ENCODE measurements at places on chromosomes 11 and 22.
A peak's percentile ranks its signal among the peaks of the same experiment; 100 is the strongest.

DNA sequence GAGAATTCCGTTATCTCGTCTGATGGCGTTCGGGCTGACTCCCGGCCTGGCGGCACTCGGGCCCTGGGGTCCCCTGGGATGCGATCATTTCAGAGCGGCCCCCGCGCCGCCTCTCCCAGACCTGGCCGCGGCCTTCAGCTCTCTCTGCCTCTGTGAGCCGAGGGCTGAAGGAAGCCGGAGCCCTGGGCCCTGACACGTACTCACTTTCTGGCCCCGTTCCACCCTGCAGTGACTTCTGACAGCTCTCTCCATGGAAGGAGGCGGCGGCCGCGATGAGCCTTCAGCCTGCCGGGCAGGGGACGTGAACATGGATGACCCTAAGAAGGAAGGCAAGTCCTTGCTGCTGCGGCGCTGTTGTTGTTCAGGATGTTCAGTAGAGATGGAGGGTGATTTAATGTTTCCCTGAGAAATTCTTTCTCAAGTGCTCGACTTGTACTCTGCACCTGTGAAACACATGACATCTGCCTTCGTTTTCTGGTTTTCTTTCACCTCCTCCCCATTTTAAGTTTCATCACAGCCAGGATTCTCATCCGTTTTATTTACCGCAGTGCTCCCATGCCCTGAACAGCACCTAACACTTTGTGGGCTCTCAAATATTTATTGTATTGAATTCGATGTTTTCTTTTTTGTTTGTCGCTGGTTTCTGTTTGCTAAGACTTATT lies 612 bp downstream of the GTSE1 start:
- no peak for DNase-seq

DNA sequence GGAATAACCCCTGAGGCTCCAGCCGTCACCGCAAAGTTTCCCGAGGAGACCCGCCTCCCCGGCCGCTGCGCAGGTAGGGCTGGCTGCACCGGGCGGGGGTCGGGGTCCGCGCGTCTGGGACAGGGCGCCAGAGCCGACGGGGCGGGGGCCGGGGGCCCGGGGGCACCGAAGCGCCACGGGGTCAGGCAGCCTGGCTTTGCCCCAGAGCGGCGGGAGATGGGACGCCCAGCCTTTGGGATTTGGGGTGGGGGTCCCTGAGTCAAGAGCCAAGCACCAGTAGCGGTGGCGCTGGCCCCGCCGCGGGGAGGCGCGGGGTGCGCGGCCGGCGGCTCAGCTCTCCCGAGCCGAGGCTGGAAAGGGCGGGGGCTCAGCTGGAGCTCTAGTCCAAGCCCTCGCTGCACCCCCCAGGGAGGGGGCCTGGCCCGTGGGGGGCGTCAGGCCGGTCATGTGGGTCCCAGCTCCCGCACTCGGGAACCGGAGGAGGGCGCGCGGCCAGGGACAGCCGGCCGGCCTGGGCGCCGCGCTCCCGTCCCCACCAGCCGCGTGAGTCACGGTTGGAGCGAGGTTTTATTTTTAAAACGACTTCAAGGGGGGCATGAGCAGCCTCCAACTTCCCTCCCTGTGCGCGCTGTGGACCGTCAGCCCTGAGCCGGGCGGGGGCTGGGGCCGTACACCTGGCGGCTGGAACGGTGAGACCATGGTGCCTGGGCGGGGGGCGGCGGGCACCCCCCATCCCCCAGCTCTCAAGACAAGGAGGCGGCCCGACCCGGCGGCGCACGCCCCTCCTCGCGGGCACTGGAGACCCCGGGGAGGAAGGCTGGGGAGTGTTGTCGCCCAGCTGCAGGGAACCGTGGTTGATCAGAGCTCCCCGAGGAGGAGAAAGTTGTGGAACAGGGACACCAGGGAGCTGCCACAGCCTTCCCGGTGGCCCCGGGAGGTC lies 626 bp downstream of the FLRT1 start:
- DNase-seq: no peak

DNA sequence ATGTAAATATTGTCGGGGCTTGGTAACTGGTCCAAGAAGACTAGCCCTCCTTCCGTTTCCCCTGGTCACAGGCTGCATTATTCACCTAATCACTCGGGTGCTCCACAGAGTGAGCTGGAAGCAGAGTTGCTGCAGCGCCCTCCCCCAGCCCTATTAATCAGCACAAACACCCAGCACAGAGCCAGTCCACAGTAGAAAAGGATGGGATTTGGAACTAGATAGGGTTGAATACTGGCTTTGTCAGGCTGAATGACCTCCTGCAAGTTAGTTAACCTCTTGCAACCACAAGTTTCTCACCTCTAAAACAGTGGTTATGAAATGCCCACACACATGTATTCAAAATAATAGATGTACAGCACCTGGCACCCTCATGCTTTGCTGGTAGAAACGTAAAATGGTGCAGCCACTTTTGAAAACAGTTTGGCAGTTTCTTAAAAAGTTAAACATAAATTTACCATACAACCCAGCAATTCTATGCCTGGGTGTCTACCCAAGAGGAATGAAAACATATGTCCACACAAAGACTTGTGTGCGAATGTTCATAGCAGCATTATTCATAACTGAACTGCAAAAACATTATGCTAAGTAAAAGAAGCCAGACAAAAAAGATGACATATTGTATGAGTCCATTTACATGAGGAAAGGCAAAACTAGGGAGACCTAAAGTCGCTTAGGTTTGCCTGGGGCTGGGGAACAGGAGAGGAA lies 31.7 kb upstream of the APLP2 start:
- DNase-seq: no peak

DNA sequence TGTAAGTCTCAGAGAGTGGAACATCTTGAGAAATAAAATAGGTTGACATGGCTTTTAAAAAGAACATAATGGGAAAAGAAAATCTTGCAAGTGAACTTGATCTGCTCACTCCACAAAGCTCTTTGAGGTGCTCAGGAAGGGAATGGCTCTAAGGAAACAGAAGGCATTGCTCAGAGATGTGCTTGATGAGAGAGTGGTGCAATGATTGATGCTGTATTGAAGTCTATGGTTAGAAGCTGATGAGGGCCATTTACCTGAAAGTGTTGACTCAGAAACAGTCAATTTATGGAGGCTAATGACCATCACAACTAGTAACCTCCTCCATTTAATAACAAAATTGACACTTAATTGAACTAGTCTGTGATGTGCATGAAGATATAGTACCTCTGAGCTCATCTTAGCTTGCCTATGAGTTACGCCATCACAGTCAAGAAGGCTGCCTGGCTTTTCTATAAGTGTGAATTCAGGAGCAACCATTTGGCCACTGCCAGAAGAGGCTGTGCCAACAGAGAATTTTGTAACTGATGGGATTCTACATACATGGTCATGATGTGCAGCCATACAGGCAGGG lies 639.1 kb downstream of the JRKL start:
- DNase-seq: no peak

DNA sequence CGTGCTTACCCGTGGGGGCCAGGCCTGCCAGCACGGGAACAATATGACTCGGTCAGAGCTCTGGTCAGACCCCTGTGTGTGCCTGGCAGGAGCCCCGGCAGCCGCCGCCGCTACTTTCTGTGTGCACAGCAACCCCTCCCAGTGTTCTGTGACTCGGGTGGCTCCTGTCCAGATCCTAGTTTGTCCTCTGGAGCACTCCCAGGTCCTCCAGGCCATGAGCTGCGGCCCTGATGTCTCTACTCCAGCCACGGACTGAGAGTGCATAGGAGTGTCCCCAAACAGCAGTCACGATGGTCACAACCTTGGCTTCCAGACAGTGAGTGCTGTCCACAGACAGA lies 3.2 kb downstream of the NDUFS8 start:
- DNase-seq: no peak

GRCh38 chr11:128135451-128135850 lies 451.9 kb downstream of the ETS1 start:
- no peak for DNase-seq

DNA sequence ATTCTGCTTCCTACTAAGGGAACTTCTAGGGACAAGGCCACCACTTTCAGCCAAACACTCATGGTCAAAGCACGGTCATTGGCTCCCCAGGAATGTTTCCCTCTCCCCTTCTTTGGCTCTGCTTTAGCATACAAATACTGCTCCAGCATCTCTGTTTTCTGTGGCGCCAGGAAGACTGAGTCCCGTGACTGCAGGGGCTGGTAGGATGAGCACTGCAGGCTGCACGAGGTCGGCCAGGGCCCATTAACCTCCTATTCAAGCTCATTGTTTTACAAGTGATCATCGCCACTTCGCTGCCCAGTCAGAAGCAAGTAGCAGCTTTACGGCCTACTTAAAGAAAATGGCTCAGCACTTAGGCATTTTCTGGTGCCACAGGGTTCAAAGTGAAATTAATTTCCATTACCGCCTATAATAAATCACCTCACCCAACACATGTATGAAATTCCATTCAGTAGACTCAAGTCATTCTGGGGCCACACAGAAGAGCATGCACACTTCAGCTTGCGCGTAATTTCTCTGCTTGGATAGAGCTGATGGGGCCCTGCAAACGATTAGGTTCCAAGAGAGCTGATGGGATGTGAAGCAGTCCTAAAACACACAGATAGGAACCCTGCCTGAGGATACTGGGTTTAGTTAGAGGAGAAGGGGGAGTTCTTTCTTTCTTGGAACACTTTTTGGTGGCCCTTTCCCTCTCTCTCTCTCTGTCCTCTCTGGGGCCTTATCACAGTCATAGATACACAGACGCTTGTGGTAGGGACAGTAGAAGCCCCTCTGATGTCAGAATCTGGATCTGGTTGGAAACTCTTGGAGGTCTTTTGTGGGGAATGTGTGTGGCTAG lies 173.7 kb downstream of the KIF18A start:
- no peak for DNase-seq

GRCh38 chr11:70159627-70160570 lies 43.2 kb upstream of the FADD start:
- DNase-seq: no peak

DNA sequence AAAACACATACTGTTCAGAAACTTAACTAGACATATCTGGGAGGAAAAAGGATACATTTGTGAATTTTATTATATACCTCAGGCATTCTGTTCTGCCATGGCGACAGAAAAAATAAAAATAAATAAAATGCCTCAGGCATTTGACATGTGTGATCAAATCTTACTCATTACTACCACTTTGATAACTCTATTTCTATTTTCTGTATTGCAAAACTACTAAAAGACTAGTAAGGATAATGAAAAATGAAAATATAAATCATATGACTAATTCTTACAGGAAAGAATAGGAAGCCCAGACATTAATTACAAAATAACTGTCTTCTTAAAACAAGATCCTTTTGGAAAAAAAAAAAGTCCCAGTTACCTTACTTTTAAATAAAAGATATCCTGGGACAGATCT lies 5.3 kb downstream of the PICALM start:
- no peak for DNase-seq

DNA sequence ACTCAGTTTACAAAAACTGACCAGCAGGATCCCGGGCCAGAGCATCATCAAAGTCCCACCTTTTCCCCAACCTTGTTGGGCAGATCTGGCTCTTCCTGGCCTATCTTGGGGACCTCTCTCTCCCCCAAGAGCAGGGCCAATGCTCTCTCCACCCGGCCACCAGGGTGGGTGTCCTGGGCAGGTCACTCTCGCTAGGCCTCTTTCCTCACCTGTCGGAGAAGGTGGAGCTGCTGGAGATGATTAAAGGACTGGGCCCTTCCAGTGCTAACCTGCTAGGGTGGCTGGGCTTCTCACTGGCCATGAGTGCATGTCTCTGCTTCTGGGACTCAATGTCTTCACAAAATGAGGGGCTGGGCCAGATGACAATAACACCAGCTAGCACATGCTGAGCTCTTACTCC lies 2.9 kb upstream of the CAPN5 start:
- no peak for DNase-seq

DNA sequence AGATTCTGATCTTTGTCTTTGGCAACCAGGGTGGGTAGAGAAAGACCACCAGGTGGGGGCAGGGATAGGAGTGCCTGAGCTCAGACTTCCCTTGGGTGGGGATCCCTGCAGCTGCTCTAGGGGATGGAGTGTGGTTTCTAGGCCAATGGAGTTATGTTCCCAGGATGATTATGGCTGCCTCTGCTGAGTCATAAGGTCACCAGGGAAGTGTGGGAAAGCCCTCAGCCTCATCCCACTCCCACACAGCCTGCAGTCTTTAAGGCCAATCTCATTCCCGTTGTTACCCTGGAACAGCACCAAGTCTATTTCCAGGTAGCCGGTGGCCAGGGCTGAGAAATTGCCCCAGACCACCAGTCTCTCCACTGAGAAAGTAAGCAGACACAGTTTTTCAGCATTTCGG lies 2269.3 kb upstream of the RAG2 start:
- no peak for DNase-seq

- no peak for DNase-seq
Observed at GRCh38 chr11:131839326-131839725, 468.9 kb downstream of the NTM start.

DNA sequence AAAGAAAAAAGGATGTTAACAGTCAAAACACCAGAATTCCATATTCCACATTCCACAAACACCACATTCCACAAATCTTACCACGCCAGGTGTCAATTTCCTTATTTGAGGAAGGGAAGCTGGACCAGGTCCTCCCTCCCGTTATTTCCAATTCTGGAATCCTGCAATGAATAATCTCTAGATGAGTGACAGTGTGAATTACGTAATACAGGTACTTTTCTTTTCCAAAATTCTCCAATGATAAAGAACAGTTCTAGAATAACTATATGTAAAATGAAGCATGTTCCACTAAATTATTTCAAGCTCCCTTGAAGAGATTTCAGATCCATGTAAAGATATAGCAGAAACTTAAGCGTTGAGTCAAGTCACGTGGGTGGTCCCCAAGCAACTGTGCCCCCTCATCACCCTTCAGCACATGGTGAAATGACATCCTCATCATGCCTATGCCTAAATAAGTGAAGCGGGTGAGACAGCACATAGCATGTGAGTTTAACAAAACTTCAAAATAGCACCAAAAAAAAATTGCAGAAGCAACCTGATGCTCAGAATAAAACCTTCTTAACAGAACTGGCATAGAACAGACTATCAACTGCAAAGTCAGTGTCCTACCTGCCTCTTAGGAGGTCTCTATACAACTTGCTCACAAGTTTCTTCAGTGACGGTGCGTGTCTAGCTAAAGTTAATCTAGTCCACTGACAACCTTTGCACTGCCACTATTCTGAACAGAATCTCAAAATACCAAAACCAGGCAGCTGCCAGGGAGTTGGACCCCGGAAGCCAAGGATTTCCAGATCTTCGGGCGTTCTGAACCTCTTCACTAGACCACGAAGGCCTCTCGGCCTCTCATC lies 876 bp downstream of the NFRKB start:
- peak; percentile 16 for DNase-seq

DNA sequence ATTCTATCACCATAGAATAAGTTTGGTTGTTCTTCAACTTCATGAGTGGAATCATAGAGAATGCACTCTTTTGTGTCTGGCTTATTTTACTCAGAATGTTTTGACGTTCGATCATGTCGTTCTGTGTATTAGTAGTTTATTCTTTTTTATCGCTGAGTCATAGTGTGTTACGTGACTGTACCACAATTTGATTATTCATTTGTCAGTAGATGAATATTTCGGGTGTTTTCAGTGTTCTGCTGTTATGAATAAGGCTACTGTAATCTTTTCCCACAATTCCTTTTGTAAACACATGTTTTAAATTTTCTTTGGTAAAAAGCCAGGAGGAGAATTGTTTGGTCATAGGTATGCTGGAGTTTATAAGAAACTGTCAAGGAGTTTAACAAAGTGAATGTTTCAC lies 279.9 kb upstream of the B3GAT1 start:
- DNase-seq: no peak
